Neural progenitor cell (in vitro differentiated cells): ENCODE measurements at places on chromosomes 2 and 18. TPM values are rescaled to one million over a fixed set of nuclear protein-coding genes. Genes with fewer than 3 reads are reported as not detected.

The CCDC148 gene
- total RNA-seq: 4.2 and 9.3 TPM in 2 replicates

GRCh38 chr18:7614042-7614441 lies 46.9 kb downstream of the PTPRM start:
- no peak for DNase-seq

DNA sequence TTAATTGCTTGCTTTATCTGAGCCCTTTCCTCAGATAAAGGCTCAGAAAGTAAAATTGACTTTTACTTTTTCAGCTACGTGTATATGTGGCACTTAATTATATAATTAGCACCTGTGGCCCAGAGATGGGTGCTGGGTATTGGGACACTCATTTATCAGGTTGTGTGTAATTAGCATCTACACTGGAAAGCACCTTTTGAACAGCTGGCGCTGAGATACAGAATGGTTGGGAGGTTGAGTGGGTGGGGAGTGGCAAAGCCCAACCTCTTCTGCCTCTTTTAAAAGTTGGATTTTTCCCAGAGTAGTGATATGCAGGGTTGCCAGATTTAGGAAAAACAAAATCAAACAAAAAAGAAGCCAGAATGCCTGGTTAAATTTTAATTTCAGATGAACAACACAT lies 23.9 kb downstream of the SPTBN1 start:
- no peak for DNase-seq

The ZNF519 gene
- 46.6 and 64.6 TPM in 2 replicates for total RNA-seq

The DHX57 gene
- total RNA-seq: 33.3 and 33.9 TPM in 2 replicates

DNA sequence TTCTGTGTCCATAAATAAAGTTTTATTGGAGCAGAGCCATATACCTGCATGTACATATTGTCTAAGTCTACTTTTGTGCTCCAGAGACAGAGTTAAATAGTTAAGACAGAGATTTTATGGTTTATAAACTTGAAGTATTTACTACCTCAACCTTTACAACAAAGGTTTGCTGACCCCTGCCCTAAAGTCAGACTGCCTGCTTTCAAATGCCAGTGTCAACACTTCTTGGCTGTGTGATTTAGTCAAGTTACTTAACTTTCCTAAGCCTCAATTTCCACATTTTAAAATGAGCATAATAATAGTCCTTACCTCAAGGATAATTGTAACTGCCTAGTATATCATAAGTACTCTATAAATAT lies 44.4 kb upstream of the ITPRID2 start:
- no peak for DNase-seq

DNA sequence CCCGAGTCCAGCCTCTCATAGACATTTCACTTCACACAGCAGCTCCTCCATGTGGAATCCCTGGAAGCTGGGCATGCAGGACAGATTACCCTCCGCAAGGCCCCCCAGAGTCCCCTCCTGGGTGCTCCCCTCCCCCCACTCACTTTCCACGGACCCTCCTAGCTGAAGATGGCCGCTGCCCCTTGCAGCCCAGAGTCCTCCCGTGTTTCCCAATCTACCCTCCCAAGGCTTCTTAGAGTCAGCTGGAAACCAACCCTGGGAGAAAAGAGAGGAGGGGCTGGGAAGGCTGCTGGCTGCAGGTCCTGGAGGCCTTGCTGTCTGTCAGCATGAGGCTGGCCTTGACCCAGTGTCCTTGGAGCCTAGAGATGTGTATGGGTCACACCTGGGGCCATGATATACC lies 49.0 kb upstream of the HAAO start:
- DNase-seq: no peak
